MM.1S (cell line): ENCODE measurements at places on chromosomes 5 and 9.
A peak's percentile ranks its signal among the peaks of the same experiment; 100 is the strongest.

DNA sequence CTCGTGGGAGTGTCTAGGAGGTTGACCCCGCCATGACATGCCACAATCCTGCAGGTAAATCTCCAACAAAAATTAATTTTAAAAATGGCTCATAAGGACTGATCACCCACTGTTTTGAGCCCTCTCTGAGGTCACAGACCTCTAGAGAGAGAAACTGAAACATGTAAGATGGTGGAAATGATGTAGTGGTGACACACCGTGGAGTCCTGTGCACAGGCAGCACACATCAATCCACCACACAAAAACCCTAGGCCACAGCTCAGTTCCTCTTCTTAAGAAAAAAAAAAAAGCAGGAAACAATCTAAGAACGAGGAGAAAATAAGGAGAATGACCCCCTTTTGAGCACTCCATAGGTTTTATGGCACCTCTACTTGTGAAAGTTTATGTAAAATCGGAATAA lies 93.8 kb upstream of the FAM120A start:
- peak; percentile 42 for DNase-seq

GRCh38 chr9:1383899-1384455 lies 333.8 kb downstream of the DMRT2 start:
- DNase-seq = no peak

DNA sequence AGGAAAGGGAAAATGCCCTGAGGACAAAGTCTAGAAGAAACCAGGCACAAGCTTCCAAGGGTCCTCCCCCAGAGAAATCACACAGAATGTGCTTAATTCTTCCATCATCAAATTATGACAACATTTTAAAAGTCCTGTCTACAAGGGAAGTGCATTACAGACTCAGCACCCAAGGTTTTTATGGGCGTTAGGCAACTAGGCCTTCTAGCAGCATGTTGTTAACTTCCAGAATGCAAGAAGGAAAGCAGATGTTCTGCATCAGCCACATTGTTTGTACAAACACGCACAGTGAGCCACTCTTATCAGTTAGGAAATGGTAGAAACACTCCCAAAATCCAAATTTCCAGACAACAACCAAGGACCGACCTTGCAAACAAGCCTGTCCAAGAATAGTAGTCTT lies 26.5 kb downstream of the SMC5 start:
- DNase-seq = no peak

DNA sequence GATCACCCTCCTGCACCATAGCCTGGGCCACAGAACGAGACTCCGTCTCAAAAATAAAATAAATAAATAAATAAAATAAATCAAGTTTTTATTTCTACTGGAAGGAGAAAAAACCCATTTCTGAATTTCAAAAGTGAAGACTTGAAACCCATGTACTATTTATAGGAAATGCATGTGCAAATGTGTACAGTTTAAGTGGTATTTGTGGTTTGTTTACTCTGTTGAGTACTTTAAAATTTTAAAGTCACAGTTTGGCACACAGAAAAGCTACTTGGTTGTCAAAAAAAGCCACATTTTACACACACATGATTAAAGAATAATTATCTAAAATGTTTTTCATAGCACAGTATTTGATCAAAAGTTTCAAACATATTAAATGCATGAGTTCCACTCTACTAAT lies 43.6 kb downstream of the NR3C1 start:
- peak; percentile 46 for DNase-seq

DNA sequence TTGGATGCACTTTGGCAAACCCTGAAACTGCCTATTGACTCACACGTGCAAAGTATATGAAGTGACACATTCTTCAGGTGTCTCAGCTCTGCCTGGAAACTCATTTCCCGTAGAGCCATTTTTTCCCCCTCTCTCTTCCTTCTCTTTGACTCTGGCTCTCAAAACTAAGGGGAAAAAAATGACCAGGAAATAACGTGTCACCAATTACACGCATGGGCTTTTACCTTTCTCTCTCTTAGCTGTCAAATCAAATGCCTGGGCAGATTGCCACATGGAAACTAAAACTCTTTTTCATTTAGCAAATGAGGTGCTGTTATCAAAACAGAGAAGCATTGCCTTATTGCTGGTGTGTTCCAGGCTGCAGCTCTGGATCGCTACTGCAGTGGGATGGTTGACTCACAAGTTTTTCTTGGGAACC lies 18.3 kb upstream of the IFNK start:
- no peak for DNase-seq

GRCh38 chr5:155309021-155309746 lies 295.6 kb downstream of the KIF4B start:
- DNase-seq = no peak

GRCh38 chr9:78235256-78235761 lies 566 bp upstream of the CEP78 start:
- DNase-seq = peak; percentile 41

DNA sequence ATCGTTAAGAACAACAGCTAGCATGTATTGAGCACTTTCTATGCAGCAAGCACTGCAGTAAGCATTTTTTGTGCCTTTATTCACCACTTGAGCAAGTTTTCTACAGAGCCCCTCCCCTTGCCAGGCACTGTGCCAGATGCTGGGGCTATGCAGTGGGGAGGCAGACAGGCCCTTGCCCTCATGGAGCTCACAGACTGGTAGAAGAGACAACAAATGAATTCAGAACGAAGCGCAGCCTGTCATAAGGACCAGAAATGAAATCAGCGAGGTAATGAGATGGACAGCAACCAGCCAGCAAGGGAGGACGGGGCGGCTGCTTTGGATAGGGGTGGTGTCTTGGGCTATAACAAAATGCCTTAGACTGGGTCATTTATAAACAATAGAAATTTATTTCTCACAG lies 68.8 kb downstream of the C9orf50 start:
- no peak for DNase-seq

GRCh38 chr5:16178745-16179372 lies 732 bp downstream of the MARCHF11 start:
- peak; percentile 10 for DNase-seq

DNA sequence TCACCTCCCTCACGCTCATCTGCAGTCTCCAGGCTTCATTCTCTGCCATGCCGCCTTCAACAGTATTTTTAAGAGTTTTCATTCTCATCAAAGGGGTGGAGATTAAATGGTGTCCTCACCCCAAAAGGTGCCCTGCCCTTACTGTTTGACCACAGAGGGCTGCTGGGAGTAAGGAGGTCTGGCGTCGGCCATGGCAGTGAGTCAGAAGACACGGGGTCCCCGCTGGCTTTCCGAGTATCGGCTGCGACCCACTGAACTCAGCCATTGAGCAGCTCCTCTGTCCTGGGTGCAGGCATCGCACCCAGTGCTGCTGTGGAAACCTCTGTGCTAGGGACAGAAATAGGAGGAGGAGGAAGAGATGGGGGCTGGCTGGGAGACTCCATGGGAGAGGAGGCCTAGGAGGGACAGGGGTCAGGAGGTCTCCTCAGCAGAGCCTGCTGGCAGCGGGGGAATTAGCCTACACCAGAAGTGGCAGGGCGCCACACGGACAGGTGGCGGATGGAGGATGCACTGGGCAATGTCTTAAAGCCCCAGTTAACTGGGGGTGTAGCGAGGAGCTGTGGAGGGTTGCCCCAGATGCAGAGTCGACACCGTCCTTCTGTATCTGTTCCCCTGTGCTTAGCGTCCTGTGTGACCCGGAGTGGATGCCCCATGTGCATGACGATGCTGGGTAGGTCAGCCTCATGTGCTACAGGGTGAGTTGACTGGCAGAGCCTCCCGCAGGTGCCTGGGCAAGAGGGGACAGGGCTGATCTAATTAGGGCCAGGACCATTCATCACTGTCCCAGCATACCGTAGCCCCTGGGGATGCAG lies 15.4 kb upstream of the PLEKHG4B start:
- DNase-seq = no peak

DNA sequence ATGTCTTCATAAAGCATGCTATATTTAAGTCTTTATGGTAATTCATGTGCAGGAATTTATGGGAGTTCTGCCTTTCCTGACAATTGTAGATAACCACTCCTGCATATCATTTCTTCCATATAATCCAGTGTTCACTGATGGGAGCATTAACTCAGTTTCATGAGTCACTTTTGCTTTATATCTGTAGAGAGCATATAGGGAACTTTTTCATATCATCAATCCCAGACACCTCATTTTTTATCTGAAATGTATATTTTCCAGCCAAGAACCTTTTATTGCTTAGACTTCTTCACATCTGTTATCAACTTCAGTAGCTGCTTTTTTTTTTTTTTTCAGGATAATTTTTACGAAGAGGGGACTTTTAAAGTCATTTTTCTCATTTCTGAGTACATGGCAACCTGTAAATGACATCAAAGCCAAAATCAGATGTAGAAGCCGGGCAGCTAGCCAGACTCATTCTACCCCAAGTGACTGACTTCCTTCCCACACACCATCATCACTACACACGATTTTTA lies 41.1 kb downstream of the NFX1 start:
- no peak for DNase-seq

DNA sequence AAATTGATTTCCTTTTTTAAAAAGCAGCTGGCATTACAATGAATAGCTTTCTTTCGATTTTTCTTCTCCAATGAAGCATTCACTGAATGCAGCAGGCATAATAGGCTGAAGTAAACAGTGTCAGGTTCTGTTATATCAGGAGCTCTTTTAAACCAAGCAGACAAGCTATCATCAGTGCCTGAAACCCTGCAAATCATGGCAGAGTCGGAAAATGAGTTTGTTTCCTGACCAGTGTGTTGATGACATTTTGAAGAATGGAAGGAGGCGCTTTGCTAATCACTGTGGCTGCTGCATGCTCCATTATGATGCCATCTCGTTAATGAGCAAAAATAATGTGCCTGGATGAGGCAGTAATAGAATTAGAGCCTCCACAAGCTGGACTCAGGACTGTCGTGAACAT lies 284.5 kb downstream of the ZNF608 start:
- no peak for DNase-seq

DNA sequence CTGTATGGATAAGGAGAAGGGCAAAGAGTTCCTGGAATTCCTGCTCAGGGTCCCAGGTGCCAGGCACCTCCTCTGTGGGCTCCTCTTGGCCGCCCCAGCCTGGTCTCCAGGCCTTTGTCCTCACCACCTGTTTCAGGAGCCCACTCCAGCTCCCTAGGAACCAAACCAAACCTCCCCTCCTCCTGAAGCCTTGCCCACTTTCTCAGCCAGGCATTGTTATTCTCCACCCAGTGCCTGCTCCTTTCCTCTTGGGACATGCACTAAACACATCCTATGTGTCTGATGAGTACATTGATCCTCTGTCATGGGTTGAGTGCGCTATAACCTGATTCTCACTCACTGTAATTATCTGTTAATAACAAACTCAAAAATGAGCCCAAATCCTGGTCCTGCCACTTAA lies 189.8 kb downstream of the SPOCK1 start:
- no peak for DNase-seq

GRCh38 chr9:83334320-83334719 lies 203.9 kb downstream of the FRMD3 start:
- DNase-seq = peak; percentile 57

GRCh38 chr5:174022384-174023095 lies 23.0 kb upstream of the NSG2 start:
- DNase-seq = no peak

GRCh38 chr9:7303907-7304626 lies 495.5 kb downstream of the DMAC1 start:
- no peak for DNase-seq

DNA sequence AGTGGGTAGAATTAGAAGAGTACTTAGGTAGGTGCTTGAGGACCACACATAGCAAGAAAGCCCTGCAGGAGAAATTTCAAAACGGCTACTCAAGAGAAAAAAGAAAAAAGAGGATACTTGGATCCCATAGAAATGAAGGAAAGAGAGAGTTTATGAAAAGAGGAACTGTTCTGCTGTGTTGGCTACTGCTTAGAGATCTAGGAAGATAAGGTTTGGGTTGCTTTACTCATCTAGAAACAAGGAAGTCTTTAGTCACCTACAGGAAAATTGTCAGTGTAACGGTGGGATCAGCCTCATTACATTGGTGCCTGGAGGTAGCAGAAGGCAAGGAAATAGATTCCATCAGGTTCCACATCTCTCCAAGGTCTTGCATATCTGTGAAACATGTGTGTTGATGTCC lies 14.8 kb upstream of the C5orf46 start:
- no peak for DNase-seq

DNA sequence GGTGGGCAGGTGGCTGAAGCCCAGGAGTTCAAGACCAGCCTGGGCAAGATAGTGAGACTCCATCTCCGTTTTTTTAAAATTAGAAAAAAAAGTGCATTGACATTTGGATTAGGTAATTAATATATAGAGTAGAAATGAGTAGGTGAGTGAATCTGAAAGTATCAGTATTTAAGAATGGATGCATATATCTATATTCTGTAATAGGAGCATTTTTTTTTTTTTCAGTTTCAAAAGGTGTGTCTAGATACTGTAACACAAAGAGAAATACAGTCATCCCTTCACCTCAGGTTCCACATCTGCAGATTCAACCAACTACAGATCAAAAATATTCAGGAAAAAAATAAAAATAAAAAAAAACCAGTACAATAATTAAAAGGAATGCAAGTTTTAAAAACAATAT lies 50.8 kb downstream of the RBM27 start:
- no peak for DNase-seq

GRCh38 chr5:96133341-96134079 lies 171.9 kb upstream of the ELL2 start:
- DNase-seq = no peak

DNA sequence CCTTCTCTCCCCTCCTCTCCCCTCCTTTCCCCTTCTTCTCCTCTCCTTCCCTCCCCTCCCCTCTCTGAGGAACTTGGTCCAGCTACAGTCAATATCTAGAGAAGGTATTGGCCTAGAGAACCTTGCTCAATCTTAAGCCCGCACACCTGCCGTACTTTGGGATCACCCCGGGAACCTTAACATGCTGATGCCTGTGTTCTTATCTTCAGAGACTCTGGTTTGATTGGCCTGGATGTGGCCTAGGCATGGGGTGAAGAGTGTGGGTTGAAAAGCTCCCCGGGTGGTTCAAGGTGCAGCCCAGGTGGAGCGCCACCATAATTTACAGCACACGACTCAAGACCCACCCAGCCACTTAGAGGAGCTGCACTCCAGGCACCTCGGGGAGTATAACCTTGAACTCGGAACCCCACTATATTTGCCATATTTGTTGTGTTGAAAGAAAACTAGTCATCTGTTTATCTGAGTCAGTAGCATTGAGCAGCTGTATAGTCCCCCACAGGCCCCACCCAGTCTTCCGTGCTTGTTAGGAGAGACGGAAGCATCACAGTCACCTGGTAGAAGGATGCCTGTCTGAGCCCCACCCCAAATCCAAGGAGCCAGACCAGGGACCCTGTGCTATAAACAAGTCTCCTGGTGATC lies 14.4 kb upstream of the PHF19 start:
- no peak for DNase-seq
